ENCODE measurements at places on chromosomes 3 and 15.

DNA sequence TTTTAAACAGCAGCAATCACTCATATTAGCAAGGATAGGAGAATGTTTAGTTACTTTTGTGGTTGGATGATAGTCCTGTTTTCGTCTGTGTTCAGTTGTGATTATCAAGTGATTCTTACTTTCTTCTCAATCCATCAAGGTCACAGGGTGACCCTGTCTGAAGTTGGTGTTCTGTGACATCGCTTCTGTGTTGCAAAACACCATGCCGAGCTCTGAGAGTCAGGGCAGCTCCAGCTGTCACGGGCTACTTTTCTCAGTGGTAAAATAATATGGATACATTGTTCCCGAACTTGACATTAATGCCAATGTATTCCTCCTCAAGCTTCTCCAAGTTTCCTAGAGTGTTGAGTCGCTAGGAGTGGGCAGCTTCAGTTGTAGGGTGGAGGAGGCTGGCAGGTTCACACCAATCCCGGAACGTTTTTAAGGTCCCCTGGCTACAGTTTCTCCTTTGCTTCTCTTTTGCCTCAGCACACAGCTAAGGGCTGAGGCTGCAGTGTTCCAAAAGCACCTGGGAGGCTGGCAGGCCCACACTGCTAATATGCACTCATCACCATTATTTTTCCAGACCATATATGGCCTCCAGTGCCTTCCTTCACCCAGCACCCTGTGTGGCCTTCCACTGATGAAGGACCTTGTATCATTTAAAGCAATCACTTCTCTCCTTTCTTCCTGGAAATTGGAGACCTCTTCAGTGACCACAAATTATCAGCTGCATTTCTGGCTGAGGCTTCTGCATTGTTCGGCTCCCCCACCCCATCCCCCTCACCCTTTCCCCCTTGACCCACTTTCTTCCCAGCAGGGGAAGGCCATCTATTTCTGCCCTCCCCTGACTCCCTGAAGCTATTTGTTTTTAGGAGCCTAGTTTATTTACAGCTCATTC is 25.8 kb downstream of the COLQ start:
- no peak for DNase-seq

DNA sequence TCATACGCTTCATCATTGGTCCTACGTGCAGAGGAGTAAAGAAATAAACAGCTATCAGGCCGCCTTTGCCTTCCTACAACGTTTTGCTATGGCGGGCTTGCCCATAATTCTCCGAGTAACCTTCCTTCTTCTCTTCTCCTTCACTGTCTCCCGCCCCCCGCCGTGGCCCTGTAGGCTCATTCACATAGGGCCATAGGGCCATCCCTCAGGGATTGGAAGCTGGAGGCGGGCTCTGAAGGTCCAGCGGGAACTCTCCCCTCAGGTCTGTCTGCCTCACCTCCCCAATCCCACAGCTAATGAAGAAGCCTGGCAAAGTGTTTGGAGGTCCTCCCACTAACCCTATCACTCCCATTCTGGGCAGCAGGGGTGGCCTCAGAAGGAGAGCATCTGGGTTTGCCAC is 43.6 kb downstream of the SEMA5B start:
- DNase-seq: no peak

DNA sequence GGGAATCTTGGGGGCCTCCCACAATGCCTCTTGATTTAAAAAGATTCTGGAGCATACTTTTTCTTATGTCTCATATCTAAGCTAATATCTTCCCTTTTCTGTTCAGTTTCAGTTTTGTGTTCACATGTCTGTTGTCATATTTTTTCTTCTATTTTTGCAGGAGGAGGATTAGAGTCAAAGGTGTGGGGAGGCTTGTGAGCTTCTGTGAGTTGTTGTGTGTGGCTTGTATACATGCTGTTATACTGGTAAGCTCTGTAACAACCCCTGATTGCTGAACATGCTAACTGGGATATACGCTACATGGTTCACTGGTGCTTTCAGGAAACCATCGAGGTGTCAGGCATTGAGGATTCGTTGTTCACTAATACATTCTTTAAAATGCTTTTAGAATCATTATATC is 83.5 kb downstream of the SLC25A26 start:
- DNase-seq: no peak

DNA sequence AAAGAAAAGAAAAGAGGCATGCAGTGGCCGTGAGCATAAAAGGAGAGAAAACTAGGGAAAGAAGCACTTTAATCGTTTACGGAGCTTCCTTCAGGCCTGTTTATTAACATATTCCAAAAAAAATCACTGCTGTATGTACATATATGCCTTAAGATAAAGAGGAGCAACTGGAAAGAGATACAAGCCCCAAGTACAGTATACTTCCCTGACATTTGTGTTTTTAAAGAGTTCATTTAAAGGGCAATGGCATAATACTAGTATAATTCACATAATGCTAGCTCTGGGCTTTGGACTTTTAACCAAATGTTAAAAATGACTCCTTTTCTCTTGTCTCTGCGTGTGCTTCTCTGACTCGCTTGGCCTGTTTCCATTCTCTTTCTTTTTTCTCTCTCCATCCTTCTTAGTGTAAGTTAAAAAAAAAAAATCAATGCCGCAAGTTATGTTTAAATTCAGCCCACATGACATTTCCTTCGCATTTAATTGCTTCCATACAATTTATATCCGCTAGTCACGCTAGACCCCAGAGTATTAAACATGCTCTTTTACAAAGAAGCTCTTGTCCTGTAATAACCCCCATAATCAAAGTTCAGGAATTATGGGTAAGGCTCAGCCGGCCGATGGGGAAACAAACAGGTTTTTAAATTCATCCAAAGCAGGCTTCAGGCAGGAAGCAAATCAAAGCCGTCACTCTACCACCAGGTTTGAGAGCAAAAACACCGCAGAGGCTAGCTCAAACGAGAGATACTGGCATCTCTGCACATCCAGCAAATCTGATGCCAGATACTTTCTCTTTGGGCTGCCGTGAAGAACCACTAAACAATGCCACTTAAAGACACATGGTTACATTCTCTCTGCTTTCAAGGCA is 19.4 kb downstream of the WWTR1 start:
- no peak for DNase-seq

DNA sequence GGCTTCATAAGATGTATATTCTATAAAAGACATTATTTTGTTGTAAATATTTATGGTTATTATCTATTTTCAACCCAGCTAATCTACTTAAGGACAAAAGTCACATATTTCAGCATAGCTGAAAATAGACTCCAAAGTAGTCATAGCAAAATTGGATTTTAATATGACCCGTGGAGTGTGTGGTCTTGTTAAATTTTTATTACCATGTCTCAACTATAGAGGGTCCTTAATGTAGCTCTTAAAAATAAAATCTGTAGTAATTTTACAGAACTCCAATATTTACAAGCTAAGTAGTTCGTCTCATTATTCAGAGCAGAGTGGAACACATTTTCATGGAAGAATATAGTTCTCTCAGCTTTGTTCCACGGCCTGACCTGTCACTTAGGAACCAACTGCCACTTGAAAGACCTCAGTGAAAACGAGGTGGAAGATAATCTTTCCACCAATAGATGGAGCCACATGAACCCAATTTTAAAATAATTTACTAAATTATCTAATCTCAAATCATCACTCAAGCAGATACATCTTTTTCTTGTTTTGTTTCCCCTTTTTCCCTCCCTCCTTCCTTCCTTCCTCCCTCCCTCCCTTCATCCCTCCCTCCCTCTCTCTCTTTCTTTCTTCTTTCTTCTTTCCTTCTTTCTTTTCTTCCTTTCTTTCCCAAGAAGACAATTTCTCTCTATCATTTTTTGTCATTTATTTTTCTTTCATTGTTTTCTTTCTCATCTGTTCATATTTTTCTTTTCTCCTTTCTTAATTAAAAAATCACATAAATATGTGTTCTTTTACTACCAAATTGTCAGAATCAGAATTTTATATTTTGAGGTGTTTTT is 97.2 kb downstream of the CLDN1 start:
- DNase-seq: no peak

- DNase-seq: no peak
Observed at GRCh38 chr3:38139652-38140051, 1.2 kb downstream of the MYD88 start.

- DNase-seq: no peak
Observed at GRCh38 chr15:38411902-38412301, 42.0 kb upstream of the FAM98B start.

GRCh38 chr3:118974356-118975097 is 60.1 kb downstream of the IGSF11 start:
- no peak for DNase-seq

- DNase-seq: no peak
Observed at GRCh38 chr15:85890620-85890980, 95.9 kb upstream of the KLHL25 start.

- no peak for DNase-seq
Observed at GRCh38 chr3:31762097-31762764, 218.8 kb downstream of the OSBPL10 start.

DNA sequence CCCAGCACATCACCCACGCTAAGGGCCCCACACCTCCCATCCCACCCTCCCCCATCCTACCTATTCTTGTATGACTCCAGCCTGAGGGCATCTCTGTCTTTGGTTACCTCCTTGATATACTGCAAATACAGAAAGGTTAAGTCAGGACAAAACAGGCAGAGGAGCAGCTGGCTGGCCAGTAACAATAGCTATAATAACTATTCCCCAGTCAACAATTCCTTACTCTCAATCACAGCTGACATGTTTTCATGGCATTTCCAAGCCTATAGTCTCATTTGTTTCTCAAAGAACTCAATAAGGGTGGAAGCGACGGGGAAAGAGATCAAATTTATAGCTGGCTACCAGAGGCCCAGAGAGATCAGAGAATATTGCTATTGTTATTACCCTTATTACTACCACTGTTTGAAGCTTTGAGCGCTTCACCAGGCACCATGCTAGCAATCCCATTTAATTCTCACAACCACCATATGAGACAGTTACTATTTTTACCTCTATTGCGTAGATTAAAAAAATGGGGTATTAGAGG is 93.0 kb upstream of the C2CD4B start:
- DNase-seq: no peak

DNA sequence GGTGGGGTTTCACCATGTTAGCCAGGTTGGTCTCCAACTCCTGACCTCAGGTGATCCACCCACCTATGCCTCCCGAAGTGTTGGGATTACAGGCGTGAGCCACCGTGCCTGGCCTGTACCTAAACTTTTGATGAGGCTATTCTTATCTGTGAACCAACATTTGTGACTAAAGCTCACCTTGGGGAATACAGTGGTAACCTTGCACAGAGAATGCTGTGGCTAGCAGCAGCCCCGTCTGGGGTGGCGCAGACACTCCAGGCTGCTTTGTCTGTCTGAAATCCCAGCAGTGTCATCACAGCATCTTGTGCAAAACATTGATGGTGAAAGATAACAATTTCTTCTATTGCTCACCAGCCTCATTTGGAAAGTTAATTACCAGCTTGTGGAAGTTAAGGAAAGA is 58.9 kb downstream of the CMTM8 start:
- no peak for DNase-seq

DNA sequence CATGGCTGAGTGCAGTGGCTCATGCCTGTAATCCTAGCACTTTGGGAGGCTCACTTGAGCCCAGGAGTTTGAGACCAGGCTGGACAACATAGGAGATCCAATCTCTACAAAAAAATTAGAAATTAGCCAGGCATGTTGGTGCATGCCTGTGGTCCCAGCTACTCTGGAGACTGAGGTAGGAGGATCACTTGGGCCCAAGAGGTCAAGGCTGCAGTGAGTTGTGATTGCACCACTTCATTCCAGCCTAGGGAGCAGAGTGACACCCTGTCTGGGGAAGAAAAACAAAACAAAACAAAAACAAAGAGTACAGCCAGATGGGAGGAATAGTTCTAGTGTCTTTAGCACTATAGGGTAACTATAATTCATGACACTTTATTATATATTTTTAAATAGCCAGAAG is 26.2 kb upstream of the COMMD4 start:
- DNase-seq: no peak

- no peak for DNase-seq
Observed at GRCh38 chr3:142027735-142028134, 121.6 kb downstream of the TFDP2 start.

GRCh38 chr15:74369084-74369745 is 1.8 kb upstream of the CYP11A1 start:
- no peak for DNase-seq

DNA sequence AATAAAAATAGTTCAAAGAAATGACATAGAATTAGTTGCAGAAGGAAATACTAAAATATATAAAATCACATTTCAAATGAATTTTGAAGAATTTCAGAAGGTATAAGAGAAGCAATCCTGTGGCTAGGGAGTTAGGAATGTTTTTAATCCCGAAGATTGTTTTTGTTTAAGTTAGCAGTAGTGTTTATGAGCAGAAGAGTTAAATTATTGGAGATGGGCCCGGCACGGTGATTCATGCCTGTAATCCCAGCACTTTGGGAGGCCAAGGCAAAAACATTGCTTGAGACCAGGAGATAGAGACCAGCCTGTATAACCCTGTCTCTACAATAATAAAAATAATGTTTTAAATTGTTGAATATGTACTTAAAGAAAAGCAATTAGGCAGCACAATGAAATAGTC is 432.5 kb downstream of the MFSD1 start:
- DNase-seq: no peak

DNA sequence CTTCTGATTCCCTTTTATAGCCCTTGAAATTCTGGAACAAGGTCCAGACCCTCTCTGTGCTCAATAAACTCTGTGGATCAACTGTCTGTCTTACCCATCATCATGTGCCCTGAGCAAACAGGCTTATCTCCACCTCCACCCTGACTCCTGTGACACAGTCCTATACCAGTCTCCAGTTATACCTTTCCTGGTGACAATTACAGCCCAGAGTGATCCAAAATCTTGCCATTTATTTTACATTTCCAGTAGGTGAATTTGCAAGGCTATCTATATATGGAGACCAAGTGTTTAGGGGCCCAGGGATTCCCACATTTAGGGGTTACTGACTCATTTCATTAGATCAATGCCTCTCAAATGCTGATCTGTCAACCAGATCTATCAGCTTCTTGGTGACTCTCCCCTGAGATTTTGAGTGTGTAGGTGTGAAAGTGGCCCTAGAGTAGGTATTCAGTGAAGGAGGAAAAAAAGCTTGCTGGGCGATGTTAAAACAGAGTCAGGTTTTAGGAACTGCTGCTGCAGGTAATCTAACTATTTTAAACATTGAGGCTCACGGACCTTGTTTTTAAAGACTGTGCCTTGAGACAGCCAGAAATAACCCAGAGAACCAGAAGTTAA is 229.6 kb upstream of the WNT5A start:
- DNase-seq: no peak

- DNase-seq: no peak
Observed at GRCh38 chr3:161043336-161044035, 61.7 kb downstream of the B3GALNT1 start.

GRCh38 chr3:43632269-43632733 is 10.5 kb upstream of the ANO10 start:
- no peak for DNase-seq

- no peak for DNase-seq
Observed at GRCh38 chr3:190989218-190989617, 126.7 kb upstream of the GMNC start.
